ENCODE measurements at places on chromosomes 12 and 14.

DNA sequence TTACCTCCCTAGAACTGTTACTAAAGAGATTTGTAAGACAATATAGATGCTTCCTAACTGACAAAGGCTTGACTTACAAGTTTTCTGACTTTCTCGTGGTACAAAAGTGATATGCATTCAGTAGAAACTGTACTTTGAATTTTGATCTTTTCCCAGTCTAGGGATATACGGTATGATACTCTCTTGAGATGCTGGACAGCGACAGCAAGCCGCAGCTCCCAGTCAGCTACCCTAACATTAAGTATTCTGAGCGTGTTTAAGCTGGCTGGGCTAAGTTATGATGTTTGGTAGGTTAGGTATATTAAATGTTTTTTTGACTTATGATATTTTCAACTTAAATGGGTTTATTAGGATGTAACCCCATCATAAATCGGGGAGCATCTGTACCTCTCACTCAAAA, 55.2 kb upstream of the CDKL1 start:
- DNase-seq, result no peak

DNA sequence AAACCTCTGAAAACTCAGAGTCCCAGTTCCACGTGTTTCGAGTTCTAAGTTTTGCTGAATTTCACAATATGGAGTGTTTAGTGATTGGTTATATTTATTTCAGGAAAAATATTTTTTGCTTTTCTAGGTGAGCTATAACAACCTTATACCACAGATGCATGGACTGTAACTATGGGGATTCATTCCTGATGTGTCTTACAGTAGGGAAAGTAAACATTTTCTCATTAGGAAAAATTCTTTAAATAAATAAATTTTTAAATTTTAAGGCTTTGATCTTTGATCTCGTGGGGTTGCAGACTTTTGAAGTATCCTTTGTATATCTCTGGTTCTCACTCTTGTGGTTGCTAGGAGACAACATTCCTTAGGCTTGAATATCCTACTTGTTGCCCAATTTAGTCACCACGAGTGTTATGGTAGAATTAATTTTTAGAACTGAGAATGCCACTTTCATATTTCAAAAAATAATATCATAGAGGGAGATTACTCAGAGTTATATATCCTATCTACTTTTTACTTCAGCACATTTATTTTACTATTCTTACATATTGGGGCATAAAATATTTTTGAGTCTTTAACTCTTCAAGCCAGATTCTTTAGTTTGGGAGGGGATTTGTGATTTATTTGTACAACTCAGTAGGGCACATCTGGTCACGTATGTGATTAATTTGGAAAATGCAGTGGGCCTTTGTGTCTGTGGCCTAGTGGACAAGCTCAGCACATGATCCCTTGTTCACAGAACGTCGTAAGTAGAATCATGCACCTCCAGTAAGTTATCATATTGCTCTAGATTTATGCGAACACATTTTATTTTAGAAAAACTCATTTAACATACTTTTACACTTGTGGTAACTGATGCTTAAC, 224.0 kb downstream of the TTC6 start:
- no peak for DNase-seq

- DNase-seq, result no peak
Observed at GRCh38 chr14:79576424-79576823, 634.9 kb downstream of the DIO2 start.

GRCh38 chr12:11437966-11438365, 42.6 kb upstream of the PRB2 start:
- no peak for DNase-seq

GRCh38 chr14:68680541-68681051, 112.3 kb downstream of the ZFP36L1 start:
- no peak for DNase-seq

DNA sequence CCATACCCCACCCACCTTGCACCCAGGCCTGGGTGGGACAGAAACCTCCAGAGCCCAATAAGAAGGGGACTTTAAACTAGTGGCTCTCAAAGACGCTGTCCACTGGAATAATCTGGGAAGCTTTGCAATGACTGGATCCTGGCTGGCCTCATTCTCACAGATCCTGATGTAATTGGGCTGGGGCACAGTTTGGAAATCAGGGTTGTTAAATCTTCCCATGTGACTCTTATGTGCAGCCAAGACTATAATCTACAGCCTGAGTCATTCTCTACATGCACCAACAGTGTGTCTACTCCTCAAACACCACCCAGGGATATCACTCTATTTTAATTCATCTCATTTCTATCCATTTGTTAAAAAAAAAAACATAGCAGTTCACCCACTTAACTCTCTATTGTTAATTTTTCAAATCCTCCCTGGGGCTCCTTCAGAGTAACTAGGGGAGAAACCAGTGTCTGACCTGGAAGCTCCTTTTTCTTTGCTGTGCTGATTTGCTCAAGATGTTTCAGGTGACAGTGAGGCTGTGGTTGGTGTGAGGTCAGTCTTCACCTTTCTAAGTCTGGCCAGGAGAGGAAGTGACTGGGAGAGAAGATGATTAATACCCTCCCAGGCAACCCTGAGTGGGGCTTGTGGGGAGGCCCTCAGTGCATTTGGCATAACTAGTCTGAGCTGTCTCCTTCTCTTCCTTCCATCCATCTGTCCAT, 211.6 kb upstream of the SFSWAP start:
- DNase-seq, result no peak

- no peak for DNase-seq
Observed at GRCh38 chr12:110742096-110742717, 484 bp downstream of the PPP1CC start.

DNA sequence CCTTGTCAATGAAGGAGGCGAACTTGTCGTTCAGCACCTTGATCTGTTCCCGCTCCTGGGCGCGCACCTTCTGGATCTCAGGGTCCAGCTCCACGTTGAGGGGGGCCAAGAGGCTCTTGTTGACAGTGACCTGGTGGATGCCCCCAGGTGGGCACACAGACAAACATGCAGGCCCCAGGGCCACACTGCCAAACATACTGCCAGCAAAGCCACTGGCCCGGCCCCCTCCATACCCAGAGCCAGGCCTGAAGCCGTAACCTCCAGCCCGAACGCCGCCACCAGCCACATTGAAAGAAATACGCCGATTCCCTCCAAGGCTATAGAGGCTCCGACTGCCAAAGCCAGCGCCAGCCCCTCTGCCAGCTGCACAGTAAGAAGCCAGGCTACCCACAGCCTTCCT, 337 bp downstream of the KRT74 start:
- DNase-seq, result no peak

- no peak for DNase-seq
Observed at GRCh38 chr14:101548710-101549109, 12.6 kb upstream of the DIO3 start.

DNA sequence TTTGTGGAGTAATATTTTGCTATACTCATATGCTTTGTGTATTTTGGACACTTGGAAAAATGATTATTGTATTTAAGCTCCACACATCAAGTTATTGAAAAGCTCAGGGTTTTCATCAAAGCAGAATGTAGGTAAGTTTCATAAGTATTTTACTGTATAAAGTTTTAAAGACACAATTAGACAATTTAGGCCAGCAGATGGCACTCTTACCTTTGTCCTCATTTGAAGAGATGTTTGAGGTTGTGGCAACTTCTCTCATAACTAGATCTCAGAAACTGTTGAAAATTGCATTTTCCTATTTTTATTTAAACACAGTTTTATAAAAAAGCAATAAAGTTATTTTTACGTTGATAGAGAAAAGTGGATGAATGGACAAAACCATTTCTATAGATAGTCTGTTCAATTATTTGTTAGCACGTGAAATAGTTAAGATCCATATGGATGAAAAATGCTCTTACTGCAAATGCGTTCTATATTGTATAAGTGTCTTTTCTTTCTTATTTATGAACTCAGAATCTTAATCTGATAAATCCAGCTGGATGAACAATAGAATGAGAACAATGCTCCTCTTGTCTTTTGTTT, 300.0 kb downstream of the AEBP2 start:
- DNase-seq, result peak; percentile 40
